ENCODE measurements at places on chromosomes 5 and 9. TPM values are rescaled to one million over a fixed set of nuclear protein-coding genes. Genes with fewer than 3 reads are reported as not detected.

GPR21 gene
- 0.42 TPM for total RNA-seq

PTGES gene
- 0.21 TPM for total RNA-seq

PLAC8L1 gene
- not detected for total RNA-seq

CARTPT gene
- total RNA-seq, result not detected

PMPCA gene
- total RNA-seq, result 124 TPM

SHOC1 gene
- total RNA-seq, result not detected

STARD4 gene
- total RNA-seq, result 71.8 TPM

PCDHB12 gene
- total RNA-seq, result not detected

ADGRD2 gene
- total RNA-seq, result not detected

PRDM9 gene
- not detected for total RNA-seq

SELENOP gene
- total RNA-seq, result not detected

ROPN1L gene
- not detected for total RNA-seq

EPB41L4B gene
- 0.74 TPM for total RNA-seq

ADGRV1 gene
- 0.14 TPM for total RNA-seq

FEM1C gene
- total RNA-seq, result 15.6 TPM

LPCAT1 gene
- 49.4 TPM for total RNA-seq

CDX1 gene
- total RNA-seq, result not detected

HCN1 gene
- total RNA-seq, result not detected

AFAP1L1 gene
- total RNA-seq, result 0.66 TPM

ARHGEF37 gene
- 1.4 TPM for total RNA-seq

C9orf50 gene
- total RNA-seq, result not detected

OR1Q1 gene
- not detected for total RNA-seq

IL13 gene
- 0.72 TPM for total RNA-seq

NTNG2 gene
- 1.6 TPM for total RNA-seq

All from activated naive CD8-positive, alpha-beta T cell treated with anti-CD3 and anti-CD28 coated beads for 36 hours (primary cell).